Fibroblast of the conjunctiva (primary cell): ENCODE measurements at places on chromosomes 4 and X.

- DNase-seq = no peak
Measured at GRCh38 chr4:17010426-17011087, 112.1 kb upstream of the LDB2 start.

GRCh38 chrX:149903889-149904748, 23.1 kb downstream of the MAGEA8 start:
- DNase-seq = no peak

DNA sequence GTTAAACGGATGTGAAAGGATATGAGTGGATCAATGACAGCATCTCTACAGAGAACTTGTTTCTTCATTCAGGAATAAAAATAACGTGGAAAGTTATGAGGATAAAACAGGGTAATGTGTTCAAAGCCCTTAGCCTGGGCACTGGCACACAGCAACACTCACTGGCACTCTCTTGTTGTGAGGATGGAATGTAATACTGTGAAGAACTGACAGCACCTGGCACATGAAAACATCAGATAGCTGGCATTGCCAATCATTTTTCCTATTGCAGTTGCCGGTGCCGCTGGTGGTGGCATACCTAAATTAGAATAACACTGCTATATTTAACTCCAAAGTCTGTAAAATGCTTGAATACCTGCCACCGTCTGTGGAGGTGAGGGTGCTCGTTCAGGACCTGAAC, 1061.2 kb downstream of the DMD start:
- no peak for DNase-seq

- DNase-seq = no peak
Measured at GRCh38 chrX:130301405-130301804, 32.7 kb upstream of the ZNF280C start.

GRCh38 chrX:110394651-110395050, 36.0 kb downstream of the RTL9 start:
- DNase-seq = no peak

DNA sequence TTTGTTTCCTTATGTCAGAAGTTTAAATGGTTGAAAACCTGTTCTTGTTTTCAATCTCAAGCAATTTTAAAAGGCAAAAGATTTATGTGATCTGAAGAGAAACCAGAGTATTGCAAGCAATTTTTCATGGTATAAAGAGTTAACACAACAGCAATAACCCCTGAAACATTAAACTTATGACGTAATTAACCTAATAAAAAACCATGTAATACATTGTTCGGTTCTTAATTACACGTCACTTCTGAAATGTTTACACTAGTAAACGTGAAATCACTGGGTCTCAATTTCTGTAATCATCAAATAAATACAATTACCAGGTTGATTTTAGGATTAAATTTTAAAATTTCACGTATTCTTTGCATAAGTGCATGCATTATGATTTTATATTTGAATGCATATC, 914.5 kb downstream of the NLGN4X start:
- no peak for DNase-seq

DNA sequence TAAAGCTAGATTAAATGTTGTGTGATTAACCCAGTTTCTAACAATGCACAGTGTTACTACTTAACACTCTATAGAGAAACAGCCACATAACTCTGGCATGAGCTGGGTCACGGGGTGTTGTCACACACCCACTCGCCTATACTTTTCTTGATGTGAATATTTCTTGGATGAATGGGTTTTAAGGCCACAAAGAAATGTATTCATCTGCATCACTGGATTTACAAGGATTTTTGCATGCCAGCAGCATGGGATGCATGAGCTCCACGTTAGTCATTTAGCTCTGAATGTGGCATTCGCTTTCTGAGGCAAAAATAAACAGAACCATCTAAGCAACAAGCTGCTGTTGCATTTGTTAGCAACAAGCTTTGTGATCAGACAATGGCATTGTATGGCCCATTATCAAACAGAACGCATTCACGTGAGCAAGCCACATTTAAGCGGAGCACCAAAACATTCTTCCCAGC, 89.7 kb downstream of the LRP2BP start:
- DNase-seq = peak; percentile 51

GRCh38 chr4:61741327-61742096, 541.4 kb downstream of the ADGRL3 start:
- no peak for DNase-seq

- DNase-seq = no peak
Measured at GRCh38 chr4:124754681-124755080, 42.1 kb upstream of the ANKRD50 start.

- no peak for DNase-seq
Measured at GRCh38 chrX:15399962-15400391, 15.8 kb upstream of the VEGFD start.

DNA sequence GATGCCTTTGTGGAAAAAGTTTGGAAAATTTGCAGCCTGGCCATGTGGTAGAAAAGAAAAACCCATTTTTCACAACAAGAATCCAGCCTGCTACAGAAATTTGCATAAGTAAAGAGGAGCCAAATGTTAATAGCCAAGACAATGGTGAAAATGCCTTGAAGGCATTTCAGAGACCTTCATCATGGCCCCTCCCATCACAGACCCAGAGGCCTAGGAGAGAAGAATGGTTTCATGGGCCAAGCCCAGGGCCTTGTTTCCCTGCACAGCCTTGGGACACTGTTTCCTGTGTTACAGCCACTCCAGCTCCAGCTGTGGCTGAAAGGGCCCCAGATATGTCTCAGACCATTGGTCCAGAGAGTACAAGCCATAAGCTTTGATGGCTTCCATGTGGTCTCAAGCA, 101.4 kb upstream of the LINC00632 start:
- no peak for DNase-seq

GRCh38 chr4:15882675-15883086, 55.9 kb downstream of the FGFBP1 start:
- DNase-seq = peak; percentile 82

- no peak for DNase-seq
Measured at GRCh38 chrX:153764786-153765137, 713 bp downstream of the PLXNB3 start.

DNA sequence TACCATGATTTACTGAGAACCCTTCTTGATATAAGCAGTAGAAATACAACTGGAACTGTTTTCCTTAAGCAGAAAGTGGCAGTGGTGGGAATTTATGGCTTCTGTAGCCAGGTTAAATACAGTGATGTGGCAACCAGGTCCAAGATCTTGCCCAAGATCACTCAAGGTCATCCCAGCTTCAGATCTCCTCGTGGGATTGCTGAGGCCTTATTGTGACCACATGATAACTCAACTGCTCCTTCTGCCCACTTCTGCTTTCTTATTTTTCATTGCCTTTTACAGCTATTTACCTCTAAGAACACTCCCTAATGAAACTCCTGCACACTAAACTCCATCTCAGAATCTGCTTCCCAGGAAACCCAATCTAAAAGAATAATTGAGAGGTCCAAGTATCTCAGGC, 12.4 kb upstream of the CYBB start:
- no peak for DNase-seq

GRCh38 chrX:77114501-77114900, 332.7 kb upstream of the FGF16 start:
- DNase-seq = no peak

- DNase-seq = no peak
Measured at GRCh38 chrX:805103-805670, 174.6 kb downstream of the SHOX start.

- DNase-seq = no peak
Measured at GRCh38 chr4:78601013-78601412, 49.4 kb downstream of the ANXA3 start.

DNA sequence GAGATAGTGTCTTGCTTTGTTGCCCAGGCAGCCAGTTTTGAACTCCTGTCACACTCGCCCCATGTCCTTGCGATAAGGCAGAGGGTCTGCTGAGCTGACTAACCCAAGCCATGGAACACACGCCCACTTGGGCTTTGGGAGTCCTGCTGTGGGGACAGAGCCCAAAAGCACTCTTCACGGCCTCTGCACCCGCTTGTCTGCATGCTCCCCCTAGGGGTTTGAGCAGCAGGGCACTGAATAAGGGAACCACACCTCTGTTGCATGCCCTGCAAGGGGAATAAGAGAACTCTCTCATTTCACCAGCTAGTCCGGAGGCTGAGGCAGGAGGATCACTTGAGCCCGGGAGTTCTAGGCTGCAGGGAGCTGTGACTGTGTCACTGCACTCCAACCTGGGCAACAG, 166.0 kb downstream of the STAG2 start:
- no peak for DNase-seq

GRCh38 chr4:115923152-115923551, 809.7 kb upstream of the NDST4 start:
- no peak for DNase-seq

DNA sequence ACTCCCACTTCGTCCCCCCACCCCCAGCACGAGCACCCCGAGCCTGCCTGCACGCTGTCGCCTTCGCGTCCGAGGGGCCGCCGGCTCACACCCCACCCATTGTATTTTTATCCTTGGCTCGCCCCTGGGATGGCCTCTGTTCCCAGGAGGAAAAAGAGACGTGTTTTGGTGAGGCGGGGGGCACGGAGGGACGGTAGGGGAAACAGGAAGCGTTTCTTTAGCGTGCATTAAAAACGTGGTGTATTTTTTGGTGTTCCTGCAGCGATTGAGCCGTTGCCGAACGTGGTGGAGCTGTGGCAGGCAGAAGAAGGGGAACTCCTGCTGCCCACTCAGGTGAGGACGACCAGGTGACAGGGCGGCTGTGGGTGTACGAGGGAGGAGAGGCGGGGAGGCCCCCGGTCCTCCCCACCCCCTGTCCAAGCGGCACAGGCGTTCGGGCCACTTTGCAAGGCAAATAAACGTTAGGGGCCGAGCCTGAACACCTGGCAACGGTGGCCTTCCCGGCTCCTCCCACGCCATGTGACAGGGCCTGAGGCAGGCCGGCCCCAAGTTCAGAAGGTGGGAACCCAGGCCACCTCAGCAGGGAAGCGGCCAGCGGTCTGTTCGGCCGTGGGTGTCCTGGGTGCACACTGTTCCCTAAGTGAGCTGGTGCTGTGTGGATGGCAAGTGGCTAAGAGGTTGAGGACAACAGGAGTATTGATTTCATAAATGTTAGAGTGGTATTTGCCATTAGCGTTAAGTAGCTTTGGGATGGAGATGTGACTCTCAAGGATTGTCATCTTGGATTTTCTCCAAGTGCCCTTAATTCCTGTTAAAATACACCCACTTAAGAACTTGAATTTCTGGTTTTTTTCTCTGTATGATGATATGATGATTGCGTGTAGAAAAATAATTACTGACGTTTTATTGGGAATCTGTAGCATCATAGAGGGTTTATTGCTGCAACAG, 1.1 kb downstream of the TMEM131L start:
- no peak for DNase-seq

DNA sequence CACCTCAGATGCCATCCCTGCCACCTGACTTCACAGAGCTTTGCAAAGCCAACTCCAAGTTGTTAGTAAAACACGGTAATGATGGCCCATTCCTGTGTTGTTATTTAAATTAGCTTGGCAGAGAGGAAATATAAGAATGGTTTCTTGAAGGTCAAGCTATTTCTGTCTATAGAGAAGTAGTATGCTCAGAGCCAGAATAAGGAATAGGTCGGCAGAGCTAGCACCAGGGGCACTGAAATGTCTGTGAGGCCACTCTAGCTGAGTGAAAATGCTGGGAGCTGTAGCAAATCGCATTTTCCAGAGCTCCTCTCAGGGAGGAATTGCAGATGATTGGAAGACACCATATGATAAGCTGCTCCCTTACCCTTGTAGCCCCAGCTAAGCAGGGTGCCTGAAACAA, 615.4 kb upstream of the NR3C2 start:
- no peak for DNase-seq

DNA sequence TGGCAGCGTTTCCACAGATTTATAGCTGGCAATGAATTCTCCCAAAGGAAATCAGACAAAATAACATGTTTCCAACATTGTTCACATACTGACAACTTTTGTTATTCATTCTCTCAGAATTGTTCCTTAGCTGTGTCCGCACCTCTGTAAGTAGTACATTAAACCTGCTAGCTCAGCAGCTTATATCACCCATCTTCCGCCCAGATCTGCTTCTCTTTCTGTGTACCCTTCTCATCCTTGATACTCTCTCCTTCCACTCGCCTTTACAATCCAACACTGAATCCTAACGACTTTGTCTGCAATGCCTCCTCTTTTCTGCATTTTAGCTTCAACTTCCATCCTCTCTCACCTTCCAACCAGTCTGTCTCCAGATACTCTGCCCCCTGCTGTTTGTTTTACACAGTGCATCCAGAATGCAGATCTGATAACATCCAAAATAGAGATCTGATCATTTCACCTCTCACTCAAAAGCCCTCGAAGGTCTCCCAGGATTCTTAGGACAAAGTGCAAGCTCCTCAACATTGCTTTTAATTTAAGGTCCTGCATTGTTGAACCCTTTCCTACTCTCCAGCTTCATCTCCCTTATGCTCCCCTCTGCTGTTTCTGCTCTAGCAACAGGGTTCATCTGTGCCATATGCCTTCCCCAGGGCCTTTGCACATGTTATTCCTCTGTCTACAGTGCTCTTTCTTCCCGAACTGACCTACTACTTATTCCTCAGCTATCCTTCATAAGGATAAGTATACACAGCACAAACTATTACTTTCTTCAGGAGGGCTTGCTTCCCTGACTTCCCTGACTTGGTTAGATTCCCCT, 67.3 kb upstream of the VBP1 start:
- DNase-seq = peak; percentile 4

GRCh38 chr4:183797445-183798300, 107.4 kb upstream of the STOX2 start:
- no peak for DNase-seq

- no peak for DNase-seq
Measured at GRCh38 chrX:68432648-68433047, 647 bp downstream of the OPHN1 start.

GRCh38 chr4:55681430-55681829, 45.3 kb upstream of the NMU start:
- DNase-seq = no peak

GRCh38 chr4:23686169-23686897, 203.5 kb downstream of the PPARGC1A start:
- no peak for DNase-seq

GRCh38 chrX:22124098-22124497, 92.0 kb downstream of the PHEX start:
- DNase-seq = no peak

- no peak for DNase-seq
Measured at GRCh38 chrX:6667048-6667768, 132.3 kb upstream of the VCX3A start.

GRCh38 chr4:63787326-63787725, 621.9 kb downstream of the TECRL start:
- DNase-seq = no peak

DNA sequence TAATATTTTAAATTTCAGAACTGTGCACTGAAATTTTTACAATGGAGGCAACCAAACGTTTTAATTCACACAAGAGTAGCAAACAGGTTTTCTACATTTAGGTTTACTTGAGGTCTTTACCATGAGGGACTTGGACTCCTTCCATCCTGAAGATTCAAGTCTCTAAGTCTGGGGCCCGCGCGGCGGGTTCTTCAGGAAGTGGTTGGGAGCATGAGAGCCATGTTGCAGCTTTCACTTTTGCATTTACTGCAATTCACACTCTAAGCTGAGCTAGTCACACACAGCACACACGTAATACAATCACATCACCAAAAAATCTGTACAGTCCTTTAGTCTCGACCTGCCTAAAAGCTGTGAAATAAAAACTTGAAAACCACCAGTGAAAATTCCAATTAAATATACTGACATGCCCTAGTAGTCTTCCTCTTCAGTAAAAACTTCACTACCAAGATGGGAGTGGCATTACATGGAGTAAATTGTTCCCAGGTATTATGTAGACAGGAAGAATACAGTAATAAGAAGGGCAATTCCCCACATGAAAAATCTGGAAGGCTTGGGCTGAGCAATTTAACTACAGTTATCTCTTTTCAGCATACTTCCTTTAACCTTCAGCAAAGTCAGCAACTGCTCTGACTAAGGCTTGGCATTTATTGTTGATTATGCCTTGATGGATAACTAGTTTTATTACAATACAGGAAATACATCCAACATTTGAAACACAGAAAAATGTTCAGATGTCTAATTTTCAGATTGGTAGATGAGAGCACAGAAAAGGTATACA, 571.1 kb upstream of the DIPK2B start:
- no peak for DNase-seq
